ENCODE measurements at places on chromosomes 7 and 10.

- no peak for DNase-seq
These were observed 1019.6 kb upstream of the SORCS1 start for GRCh38 chr10:108184114-108184513.

DNA sequence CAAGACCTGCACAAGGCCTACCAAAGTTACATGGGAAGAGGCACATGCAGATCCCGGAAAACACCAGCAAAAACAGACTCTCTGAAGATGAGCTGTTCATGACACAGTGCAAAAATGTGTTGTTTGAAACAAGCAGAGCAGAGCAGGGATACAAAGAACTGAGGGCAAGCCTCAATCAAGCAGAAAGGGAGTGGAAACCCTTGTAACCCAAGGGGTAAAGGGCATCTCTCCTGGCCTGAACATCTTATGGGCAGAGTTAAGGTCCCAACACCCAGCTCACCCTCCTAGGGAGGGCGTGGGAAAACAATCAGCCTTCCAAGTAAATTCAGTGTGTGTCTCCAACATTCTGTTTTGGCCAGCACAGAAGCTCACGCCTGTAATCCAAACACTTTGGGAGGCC, 10.5 kb downstream of the PSPH start:
- no peak for DNase-seq

DNA sequence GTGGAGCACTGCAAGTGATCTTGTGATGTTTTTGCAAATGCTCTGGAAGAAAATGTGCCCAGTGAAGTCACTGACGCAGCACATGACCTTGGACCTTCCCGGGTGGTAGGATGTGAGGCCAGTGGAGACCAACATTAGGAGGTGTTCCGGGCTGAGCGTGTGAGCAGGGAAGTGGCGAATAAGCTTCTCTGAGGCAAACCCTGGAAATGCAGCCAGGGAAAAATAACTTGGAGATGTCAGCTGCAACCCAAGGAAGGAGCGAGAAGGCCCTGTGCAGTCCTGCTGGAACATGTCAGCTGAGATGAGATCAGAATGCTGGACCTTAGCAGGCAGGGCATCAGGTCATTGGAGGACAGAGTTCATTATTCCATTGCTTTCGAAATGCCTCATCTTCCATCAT, 18.6 kb upstream of the SDK1 start:
- no peak for DNase-seq

- DNase-seq: no peak
These were observed 175.1 kb downstream of the SEPTIN7 start for GRCh38 chr7:35975851-35976454.

- peak; percentile 98 for DNase-seq
These were observed at the start of gene PPA1 for GRCh38 chr10:70233109-70233938. Gene PPA1 (minus strand): TSS chr10:70233429. CDS start chr10:70233327, 102 bp downstream.

GRCh38 chr7:30521532-30521931, 16.9 kb upstream of the GGCT start:
- no peak for DNase-seq

DNA sequence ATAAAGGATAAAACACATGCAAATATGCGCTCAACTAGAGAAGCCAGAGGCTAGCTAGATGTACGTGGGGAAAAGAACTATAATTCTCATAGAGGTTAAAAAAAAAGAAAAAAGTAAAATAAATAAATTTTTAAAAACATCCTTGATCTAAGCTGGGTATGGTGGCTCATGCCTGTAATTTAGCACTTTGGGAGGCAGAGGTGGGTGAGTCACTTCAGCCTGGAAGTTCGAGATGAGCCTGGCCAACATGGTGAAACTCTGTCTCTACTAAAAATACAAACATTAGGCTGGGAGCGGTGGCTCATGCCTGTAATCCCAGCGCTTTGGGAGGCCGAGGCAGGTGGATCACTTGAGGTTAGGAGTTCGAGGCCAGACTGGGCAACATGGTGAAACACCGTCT, 18.6 kb upstream of the HSPA12A start:
- DNase-seq: no peak

All from left hindlimb (tissue), 1 donor.